ENCODE measurements at places on chromosomes 6 and 20.

GRCh38 chr6:96301023-96301422 lies 220.6 kb upstream of the UFL1 start:
- DNase-seq, result no peak

GRCh38 chr20:44961870-44962267 lies 1.7 kb upstream of the TOMM34 start:
- no peak for DNase-seq

DNA sequence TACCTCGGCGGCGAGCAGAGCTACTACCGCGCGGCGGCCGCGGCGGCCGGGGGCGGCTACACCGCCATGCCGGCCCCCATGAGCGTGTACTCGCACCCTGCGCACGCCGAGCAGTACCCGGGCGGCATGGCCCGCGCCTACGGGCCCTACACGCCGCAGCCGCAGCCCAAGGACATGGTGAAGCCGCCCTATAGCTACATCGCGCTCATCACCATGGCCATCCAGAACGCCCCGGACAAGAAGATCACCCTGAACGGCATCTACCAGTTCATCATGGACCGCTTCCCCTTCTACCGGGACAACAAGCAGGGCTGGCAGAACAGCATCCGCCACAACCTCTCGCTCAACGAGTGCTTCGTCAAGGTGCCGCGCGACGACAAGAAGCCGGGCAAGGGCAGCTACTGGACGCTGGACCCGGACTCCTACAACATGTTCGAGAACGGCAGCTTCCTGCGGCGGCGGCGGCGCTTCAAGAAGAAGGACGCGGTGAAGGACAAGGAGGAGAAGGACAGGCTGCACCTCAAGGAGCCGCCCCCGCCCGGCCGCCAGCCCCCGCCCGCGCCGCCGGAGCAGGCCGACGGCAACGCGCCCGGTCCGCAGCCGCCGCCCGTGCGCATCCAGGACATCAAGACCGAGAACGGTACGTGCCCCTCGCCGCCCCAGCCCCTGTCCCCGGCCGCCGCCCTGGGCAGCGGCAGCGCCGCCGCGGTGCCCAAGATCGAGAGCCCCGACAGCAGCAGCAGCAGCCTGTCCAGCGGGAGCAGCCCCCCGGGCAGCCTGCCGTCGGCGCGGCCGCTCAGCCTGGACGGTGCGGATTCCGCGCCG lies 994 bp downstream of the FOXC1 start:
- DNase-seq, result no peak

DNA sequence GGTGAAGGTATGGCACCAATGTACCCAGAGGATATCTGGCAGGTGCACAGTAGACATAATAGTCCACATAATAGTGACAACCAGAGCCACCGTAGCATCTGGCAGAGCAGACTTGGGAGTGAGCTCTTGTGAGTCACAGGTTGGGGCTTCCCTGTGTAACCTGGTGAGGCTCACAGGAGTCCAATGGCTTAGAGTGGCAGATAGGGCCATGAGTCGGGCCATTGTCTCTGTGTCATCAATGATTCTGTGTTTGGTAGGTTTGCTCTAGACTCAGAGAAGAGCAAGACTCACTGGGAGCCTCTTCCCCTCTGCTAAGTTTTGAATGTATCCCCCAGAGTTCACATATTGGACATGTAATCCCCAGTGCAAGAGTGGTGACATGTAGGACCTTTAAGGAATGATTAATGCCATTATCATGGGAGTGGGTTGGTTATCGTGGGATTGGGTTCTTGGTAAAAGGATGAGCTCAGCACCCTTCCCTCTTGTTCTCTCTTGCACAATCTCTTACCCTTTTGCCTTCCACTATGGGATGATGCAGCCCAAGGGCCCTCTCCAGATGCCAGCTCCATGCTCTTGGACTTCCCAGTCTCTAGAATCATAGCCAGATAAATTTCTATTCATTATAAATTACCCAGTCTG lies 22.6 kb upstream of the SIRPA start:
- no peak for DNase-seq

DNA sequence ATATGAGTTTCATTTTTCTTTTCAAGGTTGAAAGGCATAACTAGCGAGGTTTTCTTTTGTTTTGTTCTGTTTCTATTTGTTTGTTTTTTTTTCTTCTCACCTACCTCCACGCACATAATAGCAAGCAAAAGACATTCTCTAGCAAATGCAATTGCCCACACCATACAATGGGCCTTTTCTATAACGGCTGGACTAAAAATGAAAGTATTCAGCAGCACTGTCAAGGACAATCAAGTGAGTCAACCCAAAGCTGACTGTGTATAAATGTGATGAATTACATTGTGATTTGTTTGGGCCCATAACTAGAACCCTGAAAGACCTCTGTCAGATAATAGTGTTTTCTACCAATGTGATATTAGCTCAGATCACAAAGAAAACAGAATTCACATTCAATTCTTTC lies 496.7 kb downstream of the RNF144B start:
- no peak for DNase-seq

GRCh38 chr6:167130008-167130677 lies 7.2 kb downstream of the CCR6 start:
- DNase-seq, result no peak

GRCh38 chr6:149334201-149334600 lies 16.7 kb downstream of the TAB2 start:
- no peak for DNase-seq

DNA sequence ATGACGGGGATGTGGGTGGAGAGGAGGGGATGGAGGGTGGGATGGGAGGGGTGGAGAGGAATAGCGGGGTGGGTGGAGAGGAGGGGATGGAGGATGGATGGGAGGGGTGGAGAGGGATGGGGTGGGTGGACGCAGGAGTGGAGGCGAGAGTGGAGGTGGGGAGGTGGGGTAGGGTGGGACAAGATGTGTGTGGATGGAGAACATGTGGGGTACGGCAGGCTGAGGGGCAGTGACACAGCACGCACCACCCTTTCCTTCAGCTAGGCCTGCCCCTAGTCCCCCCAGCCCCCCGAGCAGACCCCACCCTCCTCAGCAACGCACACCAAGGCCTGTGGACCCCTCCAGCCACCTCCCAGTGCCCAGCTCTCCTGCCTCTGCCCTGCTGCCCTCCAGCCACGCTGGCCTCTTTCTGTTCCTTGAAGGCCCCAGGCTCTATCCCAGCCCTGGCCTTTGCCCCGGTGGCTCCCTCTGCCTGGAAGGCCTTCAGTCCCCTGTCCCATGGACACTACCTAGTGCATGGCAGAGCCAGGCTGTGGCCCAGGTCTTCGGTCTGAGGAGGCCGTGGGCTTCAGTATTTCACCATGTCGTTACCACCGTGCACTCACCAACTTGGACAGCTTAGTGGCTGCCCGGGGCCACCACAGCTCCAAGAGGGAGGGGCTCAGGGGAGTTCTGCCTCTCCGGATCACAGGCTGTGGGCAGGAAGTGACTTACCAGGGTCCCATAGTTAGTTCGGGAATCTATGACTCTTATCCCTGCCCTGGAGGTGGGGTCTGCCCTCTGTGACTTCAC lies 78.4 kb upstream of the PMEPA1 start:
- no peak for DNase-seq

DNA sequence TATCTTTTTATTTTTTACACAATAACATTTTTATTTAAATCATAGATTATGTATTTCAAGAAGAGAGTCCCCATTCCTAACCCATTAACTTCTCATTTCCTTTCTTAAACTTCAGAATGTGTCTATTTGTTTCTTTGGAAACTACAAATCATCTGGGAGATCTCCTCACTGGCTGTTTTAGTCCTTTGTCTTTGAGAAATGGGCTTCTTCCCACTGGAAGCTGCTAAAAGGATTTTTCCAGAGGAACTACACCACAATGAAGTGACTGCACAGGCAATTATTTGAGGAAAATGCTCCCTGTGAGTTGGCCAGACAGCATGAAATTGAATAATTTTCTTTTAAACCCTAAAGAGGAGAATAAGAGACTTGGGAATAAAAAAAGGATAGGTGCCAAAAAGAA lies 119.1 kb downstream of the TENT5A start:
- no peak for DNase-seq

GRCh38 chr6:166325383-166326042 lies 16.8 kb downstream of the SFT2D1 start:
- no peak for DNase-seq

- no peak for DNase-seq
Measured at GRCh38 chr6:9143140-9143539, 707.8 kb upstream of the SLC35B3 start.
